ENCODE measurements at places on chromosomes 6 and 20.

- no peak for DNase-seq
These were observed 612 bp downstream of the ADAT2 start for GRCh38 chr6:143449714-143450452.

DNA sequence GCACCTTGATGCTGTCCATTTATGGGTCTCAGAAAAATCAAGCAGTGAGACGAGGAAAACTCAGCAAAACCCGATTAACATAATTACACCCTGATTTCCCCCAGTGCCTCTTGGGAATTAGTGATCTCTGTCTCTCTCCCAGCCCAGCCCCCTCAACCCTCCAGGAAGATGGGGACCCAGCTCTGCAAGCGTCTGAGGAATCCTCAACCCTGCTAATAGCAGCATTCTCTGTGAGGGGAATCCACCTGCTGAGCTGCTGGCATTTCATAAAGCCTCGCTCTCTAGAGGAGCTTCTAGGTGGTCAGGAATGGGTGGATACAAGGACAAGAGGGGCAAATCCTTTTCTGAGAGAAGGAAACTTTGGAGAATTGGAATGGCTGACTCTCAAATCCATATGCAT is 13.9 kb downstream of the NR2E1 start:
- peak; percentile 59 for DNase-seq

GRCh38 chr6:38168699-38169098 is 349.2 kb downstream of the ZFAND3 start:
- DNase-seq, result no peak

- DNase-seq, result no peak
These were observed 239.9 kb downstream of the HIVEP2 start for GRCh38 chr6:142705054-142705453.

- DNase-seq, result no peak
These were observed 236.9 kb downstream of the ATXN1 start for GRCh38 chr6:16524380-16524707.

DNA sequence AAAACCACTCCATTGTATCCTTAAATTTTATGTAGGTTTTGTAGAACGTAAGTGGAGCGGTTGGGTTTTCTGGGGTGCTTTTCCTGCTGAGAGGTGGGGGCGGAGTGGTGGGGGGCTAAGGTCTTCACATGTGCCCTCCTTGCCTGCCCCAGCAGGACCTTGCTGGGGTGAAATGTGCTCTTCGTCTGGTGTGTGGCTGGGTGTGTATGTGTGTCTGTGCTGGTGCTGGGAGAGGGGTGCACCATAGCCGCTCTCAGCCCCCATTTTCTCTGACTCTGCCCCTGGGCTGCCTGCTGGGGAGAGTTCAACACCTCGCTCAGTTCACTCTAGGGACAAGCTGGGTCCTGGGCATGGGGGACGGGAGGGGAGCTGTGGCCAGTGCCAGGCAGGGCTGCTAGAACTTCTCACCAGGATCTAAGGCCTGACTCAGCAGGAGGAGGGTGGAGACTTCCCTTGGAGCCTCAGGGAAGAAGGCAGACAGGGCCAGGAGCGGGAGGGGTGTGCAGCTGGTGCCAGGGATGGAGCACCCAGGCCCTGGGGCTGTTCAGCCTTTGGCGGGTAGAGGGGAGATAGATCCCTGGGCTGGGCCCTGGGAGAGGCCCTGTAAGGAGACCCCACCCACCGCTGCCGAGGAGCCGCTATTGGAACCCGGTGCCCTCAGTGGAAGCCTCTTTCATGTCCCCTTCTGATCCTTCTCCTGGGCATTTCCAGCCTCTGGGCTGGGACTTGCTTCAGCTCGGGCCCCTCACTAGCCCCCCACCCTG is 4.8 kb downstream of the SOX18 start:
- no peak for DNase-seq

- DNase-seq, result no peak
These were observed 44.6 kb upstream of the NT5E start for GRCh38 chr6:85405175-85405852.

DNA sequence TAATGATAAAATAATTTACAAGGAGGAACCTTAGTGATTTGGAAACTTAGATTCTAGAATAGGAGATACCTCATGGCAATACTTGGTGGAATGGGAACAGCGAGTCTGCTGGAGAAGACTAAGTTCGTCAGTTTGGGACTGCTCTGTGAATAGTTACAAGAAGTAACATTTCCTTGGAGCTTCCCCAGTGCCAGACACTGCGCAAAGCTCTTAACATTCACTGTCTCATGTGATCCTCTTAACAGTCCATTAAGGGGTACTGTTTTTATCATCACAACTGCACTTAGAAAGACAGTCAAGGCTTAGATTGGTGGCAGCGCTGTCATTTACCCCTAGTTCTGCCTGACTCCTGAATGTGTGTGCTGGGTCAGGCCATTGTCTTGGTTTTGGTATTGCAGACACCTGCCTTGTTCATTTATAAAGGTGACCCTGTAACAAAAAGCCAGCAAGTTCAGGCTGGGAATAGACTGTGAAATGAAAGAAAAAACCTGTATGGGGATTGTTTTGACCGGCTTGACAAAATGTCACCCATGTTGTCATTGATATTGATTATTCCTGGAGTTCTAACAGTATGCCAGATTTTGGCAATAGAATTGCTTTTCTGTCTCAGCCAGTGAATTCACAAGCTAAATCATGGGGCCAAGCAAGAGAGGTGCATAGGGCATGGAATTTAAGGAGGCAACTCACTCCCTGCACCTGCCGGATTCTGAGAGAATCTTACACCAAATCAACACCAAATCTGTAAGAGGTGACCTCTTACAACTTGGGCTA is 118.4 kb downstream of the SASH1 start:
- DNase-seq, result no peak

DNA sequence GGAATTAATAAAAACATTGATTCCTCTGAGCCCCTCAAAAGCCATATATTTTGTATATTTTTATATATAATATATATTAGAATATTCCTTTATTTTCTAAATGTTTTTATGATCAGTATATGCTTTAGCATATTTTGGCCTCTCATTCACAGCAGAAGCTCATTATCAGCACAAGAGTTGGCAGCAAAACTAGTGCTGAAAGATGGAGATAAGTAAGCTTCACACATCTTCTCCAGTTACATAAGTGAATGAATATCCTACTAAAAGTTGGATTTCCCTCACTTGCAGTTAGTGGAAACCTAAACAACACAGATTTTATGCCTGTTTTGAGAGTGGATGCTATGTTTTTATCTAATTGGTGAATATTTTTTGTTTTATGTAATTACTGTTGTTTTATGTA is 1303.8 kb upstream of the ADGRB3 start:
- DNase-seq, result no peak

GRCh38 chr6:167308207-167308606 is 16.7 kb upstream of the TTLL2 start:
- DNase-seq, result no peak

DNA sequence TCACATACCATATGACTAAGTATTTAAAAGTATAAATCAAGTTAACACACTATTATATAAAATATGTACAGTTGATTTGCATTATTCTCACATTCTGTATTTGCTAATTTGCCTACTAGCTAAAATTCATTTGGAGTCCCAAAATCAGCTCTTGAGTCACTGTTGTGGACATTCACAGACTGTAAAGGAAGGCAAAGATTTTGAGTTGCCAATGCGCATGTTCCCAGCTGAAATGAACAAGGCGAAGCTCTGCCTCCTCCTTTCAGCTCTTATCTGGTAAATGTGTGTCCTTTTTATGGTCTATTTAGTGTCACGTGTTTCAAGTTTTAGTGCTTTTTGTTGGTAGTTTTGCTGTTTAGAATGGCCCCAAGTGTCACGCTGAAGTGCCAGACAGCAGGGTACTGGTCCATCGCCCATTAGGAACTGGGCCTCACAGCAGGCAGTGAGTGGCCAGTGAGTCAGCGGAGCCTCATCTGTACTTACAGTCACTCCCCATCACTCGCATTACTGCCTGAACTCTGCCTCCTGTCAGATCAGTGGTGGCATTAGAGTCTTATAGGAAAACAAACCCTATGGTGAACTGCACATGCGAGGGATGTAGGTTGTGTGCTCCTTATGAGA is 87.2 kb upstream of the ADTRP start:
- DNase-seq, result no peak

GRCh38 chr20:48799328-48800105 is 28.3 kb downstream of the PREX1 start:
- no peak for DNase-seq

DNA sequence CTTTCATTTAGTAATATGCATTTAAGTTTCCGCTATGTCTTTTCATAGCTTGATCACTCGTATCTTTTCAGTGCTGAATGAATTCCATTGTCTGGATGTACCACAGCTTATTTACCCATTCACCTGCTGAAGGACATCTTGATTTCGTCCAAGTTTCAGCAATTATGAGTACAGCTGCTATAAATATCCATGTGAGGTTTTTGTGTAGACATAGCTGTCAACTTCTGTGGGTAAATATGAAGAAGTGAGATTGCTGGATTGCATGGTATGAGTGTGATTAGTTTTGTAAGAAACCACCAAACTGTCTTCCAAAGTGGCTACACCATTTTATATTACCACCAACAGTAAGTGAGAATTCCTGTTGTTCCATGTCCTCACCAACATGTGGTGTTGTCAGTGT is 79.2 kb upstream of the STMND1 start:
- DNase-seq, result no peak

DNA sequence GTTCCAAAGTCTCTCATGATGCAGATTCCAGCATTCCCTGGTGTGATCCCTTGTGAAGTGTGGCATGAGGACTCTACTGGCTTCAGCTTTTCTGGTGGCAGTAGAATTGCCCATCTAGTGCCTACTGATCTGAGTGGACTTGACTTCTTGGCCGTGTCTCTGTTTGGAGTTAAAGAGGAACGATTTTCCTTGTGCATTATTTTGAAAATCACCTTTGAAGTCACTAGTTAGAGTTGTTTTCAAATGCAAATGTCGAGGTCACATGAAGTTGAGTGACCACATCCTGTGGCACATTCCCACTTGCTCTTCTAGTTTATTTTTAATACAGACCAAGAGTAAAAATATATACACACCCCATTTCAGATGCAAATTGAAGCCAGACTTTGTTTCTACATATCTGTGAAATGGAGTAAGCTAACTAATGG is 270.7 kb upstream of the TAB2 start:
- DNase-seq, result no peak

DNA sequence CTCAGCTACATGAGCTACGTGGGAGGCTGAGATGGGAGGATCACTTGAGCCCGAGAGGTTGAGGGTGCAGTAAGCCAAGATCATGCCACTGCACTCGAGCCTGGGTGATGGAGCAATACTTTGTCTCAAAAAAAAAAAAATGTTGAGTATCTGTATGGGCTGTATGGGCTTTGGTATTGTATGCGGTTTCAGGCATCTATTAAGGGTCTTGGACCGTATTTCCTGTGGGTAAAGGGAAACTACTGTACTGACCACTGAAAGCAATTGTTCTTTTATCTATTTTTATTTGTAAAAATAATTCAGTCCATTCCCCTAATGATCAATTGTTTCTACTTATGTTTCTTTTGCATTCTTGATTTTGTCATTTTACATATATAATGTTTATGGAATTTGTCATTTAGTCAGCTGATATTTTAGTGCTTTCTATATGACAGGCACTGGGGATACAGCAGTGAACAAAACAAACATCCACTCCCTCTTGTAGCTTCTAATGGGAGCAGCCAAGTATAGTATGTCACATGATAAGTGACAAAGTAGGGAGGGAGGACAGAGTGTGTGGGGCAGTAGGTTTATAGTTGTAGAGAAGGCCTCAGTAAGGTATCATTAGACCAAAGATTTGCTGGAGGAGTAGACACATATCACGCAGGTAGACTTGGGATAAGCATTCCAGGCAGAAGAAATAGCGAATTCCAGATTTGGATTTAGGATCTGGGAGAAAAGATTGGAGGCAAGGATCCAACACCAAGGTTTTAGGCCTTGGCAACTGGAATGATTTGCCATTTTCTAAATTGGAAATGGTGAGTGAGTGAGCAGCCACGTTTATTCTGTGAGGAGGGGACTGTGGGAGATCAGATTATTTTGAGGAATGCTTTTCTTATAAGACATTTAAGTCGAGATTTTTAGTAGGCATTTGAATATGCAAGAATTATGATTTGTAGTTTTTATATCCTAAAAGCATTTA is 6.0 kb downstream of the PCMT1 start:
- DNase-seq, result no peak

GRCh38 chr6:148218542-148219258 is 123.9 kb upstream of the SASH1 start:
- DNase-seq, result no peak

DNA sequence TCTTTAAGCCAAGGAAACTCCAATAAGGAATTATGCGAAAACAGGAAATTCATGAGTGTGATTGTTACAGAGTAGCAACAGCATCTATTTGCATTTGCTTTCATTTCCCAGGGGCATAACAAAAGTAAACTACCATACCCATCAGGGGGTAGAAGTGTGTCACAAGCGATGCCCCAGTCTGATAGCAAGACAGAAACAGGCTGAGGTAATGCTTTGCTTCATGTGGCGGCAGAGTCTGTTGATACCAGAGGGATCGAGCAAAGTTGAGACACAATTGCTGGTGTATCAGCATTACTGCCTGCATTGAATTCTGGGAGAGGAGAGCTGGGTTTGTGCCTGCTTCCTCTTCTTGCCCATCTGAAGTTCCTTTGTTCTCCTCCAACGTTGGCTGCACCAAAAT is 51.2 kb upstream of the LYRM2 start:
- no peak for DNase-seq

- no peak for DNase-seq
These were observed 853.6 kb downstream of the C6orf118 start for GRCh38 chr6:164455835-164456234.

DNA sequence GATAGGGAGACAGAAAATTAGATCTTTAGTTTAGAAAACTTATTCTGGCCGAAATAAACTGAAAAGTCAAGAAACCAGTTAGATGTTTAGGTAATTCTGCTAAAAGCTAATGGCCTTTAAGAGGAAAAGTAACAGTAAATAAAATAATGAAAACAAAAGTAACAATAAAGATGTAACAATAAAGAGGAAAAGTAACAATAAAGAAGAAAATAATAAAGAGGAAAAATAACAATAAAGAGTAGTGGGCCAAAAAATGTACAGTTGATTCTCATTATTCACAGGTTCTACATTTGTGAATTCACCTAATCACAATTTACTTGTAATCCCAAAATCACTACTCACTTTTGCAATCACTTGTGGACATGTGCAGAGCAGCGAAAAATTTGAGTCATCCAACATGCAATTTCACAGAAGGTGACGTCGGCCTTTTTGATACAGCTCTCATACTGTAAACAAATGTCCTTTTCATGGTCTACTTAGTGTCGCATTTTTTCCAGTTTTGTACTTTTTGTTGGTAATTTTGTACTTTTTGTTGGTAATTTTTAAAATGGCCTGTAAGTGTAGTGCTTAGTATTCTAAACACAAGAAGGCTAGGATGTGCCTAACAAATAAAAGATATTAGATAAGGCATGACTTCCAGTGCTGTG is 24.0 kb downstream of the HBS1L start:
- no peak for DNase-seq

Measured in osteocyte (in vitro differentiated cells).